ENCODE measurements at places on chromosomes 5 and 9. TPM values are rescaled to one million over a fixed set of nuclear protein-coding genes. Genes with fewer than 3 reads are reported as not detected.

FCN2 gene
- not detected for total RNA-seq

EXOC3 gene
- 58.9 TPM for total RNA-seq

ADRA1B gene
- total RNA-seq, result 3.8 TPM

NUDCD2 gene
- 18.0 TPM for total RNA-seq

CDC25C gene
- 0.47 TPM for total RNA-seq

All from lower lobe of right lung (tissue), 2 donors.